SJSA1 (cell line): ENCODE measurements at places on chromosomes 2 and 18. TPM values are rescaled to one million over a fixed set of nuclear protein-coding genes. Genes with fewer than 3 reads are reported as not detected.

Gene GAREM1
- 2.9 and 5.1 TPM in 2 replicates for total RNA-seq

Gene DYSF
- total RNA-seq: 12.1 and 17.2 TPM in 2 replicates

GRCh38 chr2:35298493-35298892 lies 1057.1 kb upstream of the CRIM1 start:
- DNase-seq: no peak

DNA sequence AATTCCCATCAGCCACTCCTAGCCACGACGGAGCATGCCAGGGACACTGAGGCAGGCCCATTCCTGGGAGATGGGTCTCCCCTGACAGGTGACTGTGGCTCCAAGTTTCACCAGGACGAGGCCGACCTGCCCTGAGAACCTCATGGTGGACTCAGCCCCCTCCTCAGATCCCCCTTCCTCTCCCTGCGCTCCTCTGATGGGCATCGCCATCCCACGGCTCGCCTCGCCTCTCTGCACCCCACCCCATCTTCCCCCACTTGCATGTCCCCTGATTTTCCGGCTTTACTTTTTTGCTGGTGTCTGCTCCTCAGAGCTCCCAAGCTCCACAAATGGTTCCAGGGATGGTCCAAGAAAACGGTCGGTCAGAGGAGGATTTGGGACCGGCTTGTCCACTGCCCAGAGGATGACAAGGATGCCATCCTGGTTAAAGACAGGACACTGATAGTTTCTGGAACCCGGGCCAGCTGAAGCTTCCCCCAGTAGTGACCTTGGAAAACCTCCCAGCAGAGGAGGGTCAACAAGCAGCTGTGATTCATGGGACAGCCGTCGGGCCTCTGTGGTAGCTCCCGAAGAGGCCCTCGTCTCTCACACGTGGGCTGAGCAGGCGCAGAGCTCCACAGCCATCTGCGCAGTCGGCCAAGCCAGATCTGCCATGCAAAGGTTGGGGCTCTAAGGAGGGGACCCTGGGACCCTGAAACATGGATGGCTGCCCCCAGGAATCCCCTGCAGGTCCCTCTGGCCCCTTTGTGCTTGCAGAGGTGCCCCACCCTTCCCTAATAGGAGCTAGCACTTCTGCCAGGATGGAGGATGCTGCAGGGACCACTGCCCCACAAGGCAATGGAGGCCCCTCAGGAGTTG lies 87.8 kb upstream of the SLC66A3 start:
- no peak for DNase-seq

DNA sequence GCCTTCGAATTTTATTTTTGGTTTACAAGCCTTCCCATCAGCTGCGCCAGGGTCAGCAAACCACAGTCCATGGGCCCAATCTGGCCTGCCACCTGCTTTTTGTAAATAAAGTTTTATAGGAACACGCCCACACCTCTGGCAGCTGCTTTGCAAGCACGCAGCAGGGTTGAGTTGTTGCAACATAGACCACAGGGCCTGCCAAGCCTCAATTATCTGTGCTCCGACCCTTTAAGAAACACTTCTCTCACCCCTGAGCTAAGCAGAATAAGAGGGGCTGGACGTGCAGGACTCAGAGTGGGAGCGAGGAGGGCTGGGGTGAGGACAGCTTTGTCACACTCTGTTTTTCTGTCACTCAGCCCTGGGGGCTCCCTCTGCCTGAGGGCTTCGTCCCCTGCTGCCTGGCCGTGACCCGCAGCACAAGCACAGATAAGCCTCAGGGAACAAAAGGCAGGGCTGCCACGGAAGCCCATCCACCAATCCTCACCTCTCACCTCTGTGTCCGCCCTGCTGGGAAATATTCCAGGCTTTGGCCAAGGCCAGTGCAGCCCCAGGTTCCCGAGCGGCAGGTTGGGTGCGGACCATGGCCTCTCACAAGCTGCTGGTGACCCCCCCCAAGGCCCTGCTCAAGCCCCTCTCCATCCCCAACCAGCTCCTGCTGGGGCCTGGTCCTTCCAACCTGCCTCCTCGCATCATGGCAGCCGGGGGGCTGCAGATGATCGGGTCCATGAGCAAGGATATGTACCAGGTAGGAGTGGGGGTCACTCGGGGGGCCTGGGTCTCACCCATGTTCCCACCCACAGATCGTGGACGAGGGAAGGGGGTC lies at the start of gene AGXT:
Gene AGXT, plus strand, starts transcription at position 539 of the 823 bp plus-strand sequence. Its CDS starts 42 bp downstream, at position 581.
- DNase-seq: no peak

DNA sequence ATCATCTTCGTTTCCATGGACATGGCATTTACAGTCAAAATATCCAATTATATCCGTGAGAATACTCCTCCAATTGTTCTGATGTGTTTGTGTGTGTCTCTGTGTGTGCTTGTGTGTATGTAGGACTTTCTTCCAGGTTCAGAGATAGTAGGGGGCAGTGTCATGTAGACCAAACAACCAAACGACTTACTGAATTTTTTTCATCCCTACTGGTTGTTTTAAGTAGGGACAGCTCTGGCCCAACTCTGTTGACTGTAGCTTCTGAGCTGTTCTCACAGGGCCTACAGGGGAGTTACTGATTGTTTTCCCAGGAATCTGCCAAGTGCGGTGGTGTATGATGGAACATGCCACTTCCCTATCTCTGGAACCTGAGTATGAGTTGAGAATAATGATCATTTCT lies 69.6 kb downstream of the ETAA1 start:
- DNase-seq: no peak

- peak; percentile 41 for DNase-seq
Measured at GRCh38 chr2:38720613-38721241, 30.4 kb downstream of the SRSF7 start.
